ENCODE measurements at places on chromosomes 12 and 14. TPM values are rescaled to one million over a fixed set of nuclear protein-coding genes. Genes with fewer than 3 reads are reported as not detected.

DNA sequence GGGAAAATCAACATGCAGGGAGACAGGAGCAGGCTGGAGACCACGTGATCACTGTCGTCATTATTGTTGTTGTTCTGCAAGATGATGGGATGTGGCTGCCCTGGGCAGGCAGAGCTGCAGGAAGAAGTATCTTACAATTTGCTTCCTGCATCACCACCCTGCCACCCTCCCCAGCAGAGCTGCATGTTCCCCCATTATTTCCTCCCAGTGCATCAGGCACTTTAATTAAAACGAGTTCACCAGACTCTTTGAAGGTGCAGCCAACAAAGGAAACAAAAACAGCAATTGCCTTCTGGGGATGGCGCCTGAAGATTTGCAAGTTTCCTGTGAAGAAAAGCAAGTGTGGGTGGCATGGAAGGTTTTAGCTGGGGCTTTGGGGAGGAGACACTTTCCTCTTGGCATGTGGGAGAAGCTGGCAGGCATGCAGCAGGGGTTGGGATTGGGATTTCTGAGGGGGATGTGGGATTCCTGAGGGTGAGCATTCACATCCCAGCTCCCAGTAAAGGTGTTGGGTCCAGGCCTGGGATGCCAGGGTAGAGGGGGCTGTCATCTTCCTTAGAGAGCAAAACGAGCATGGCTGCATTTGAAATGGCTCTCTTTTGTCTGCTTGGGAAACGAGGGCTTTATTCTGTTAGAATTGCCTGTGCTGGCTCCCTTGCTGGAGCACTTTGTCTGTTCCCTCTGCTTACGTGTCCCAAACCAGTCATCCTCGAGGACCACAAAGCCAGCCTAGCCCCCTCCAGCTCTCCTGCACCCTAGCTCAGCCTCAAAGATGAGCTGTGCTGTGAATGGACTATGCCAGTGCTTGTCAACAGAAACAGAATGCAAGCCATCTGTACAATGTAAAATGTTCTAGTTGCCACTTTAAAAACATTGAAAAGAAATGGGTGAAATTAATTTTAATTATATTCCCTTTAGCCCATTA lies 11.5 kb upstream of the C14orf132 start:
- H3K4me1 ChIP-seq = no peaks in the 10 kb centered on the region
- H3K27ac ChIP-seq = no peak overlapping the region
- H3K27me3 ChIP-seq = no peaks in the 10 kb centered on the region
- H3K36me3 ChIP-seq = no peaks in the 10 kb centered on the region
- H3K4me3 ChIP-seq = no peak overlapping the region

DNA sequence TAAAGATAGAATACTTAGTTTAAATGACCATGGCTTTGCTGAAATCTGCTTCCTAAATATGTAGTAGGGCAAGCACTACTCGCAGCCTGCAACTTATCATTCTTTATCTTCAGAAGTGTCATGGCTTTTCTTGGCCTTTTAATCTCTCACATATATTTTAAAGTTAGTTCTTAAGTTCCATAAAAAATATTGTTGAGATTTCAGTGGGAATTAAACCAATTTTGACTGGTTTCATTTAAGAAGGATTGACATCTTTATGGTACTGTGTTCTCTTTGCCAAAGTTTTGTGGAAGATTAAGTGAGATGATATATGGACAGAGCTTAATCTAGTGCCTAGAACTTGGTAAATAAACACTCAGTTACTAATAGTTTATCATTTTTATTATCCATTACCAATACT lies 56.7 kb downstream of the KIAA0586 start:
- H3K4me3 ChIP-seq = no peak overlapping the region
- H3K4me1 ChIP-seq = no peaks in the 10 kb centered on the region
- no peak for DNase-seq
- H3K27ac ChIP-seq = no peak overlapping the region
- no peaks in the 10 kb centered on the region for H3K27me3 ChIP-seq
- H3K36me3 ChIP-seq = no peaks in the 10 kb centered on the region

DNA sequence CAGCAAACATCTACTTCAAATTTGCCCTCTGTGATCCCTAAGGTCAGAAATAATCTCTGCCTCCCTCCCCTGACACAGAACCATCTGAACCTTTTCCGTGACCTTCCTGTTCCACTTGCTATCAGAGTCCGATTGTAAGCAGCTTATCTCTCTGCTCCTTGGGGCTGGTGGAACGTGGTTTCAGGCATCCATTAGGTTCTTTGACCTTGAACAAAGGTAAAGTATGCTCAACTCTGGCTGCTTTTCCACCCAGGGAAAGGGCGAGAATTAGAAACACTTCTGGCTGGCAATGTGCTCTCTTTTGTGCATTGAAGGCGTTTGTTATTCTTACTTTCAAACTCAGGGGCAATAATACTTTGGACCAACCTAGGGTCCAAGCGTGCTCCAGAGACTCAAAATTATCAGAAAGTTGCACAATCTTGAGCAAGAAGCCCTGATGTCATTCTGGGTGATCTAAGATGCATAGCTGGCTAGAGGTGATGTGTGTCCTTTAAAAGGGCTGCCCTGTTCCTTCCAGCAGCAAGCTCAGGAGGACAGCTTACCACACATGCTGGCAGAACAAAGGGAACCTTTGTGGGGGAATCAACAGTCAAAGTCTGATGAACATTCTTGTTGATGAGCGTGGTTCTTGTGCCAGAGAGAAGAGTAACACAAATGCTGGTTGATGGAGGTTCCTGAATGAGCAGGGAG lies 29.8 kb downstream of the ADGRD1 start:
- no peaks in the 10 kb centered on the region for H3K36me3 ChIP-seq
- H3K4me3 ChIP-seq = no peak overlapping the region
- no peaks in the 10 kb centered on the region for H3K27me3 ChIP-seq
- no peaks in the 10 kb centered on the region for H3K4me1 ChIP-seq
- DNase-seq = no peak

- H3K4me3 ChIP-seq = no peak overlapping the region
- no peaks in the 10 kb centered on the region for H3K4me1 ChIP-seq
- H3K27ac ChIP-seq = no peak overlapping the region
- no peaks in the 10 kb centered on the region for H3K27me3 ChIP-seq
- no peaks in the 10 kb centered on the region for H3K36me3 ChIP-seq
Measured at GRCh38 chr14:58198086-58198485, 1.9 kb upstream of the ACTR10 start.

- no peak overlapping the region for H3K4me3 ChIP-seq
- H3K4me1 ChIP-seq = no peaks in the 10 kb centered on the region
- H3K36me3 ChIP-seq = no peaks in the 10 kb centered on the region
- no peak for DNase-seq
Measured at GRCh38 chr14:94113908-94114588, 3.5 kb downstream of the IFI27 start.

The NFATC4 gene
- 95.6 TPM for total RNA-seq

DNA sequence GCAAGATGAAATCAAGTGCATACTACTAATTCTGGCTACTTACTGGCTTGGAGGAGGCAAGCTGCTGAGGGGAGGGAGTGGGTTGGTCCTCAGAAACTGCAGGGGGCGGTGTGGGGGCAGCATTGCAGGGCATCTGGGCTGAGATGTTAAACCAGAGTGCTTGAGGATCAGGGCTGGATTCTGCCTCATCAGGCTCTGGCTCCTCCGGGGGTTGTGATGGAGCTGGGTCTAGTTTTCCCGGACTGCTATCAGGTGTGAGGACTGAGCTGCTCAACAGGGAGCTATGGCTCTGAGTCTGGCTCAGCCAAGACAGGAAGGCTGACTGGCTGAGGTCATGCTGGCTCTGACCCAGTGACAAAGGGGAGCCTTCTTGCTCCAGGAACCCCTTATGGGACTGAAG lies 28.6 kb downstream of the BAZ2A start:
- no peak overlapping the region for H3K27ac ChIP-seq
- H3K27me3 ChIP-seq = no peaks in the 10 kb centered on the region
- H3K4me1 ChIP-seq = no peaks in the 10 kb centered on the region
- H3K36me3 ChIP-seq = no peaks in the 10 kb centered on the region
- no peak overlapping the region for H3K4me3 ChIP-seq

- no peak overlapping the region for H3K27ac ChIP-seq
- H3K27me3 ChIP-seq = no peaks in the 10 kb centered on the region
- H3K4me3 ChIP-seq = no peak overlapping the region
- H3K36me3 ChIP-seq = no peaks in the 10 kb centered on the region
Measured at GRCh38 chr12:34388636-34389377, 366.5 kb downstream of the ALG10 start.

DNA sequence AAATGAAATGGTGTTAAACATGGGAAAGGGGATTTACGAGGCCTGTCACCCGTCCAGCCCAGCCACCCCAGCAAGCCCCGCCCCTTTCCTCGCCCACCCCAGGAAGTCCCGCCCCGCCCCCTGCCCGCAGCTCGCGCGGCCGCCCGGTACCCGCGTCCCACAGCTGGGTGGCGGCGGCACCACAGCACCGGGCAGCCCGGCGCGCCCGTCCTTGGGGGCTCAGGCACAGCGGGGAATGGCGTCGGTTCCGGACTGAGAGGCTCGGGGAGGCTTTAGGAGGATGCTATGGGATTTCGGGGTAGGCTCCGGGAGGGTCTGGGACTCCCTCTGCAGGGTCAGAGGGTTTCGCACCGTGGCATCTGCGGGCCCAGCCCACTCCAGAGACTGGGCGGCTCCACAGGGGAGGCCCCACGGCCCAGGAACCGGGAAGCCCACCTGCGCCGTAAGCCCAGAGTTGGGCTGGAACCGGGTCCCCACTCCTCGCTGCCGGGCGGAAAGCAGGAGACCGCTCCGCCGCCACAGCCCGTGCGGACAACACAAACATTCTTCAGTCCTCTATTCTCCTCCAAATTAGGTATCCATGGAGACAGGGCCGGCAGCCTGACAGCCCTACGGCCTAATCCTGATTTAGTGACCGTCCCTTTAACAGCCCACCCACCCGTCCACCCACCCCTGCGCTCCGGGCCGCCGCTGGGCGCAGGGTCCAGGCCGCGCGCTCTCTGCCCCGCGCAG lies 1.4 kb downstream of the FIGNL2 start:
- H3K4me3 ChIP-seq = peak overlapping the region; percentile 52
- no peaks in the 10 kb centered on the region for H3K4me1 ChIP-seq
- no peaks in the 10 kb centered on the region for H3K36me3 ChIP-seq
- DNase-seq = peak; percentile 66

The BIN2 gene
- total RNA-seq = 5.0 TPM

The NINJ2 gene
- total RNA-seq = 0.97 TPM

Data from uterus (tissue), 4 donors.